NCI-H187 (cell line): ENCODE measurements at places on chromosomes 1 and 21.
A peak's percentile ranks its signal among the peaks of the same experiment; 100 is the strongest.

- DNase-seq = no peak
Observed at GRCh38 chr1:116693759-116694480, 26.4 kb upstream of the IGSF3 start.

DNA sequence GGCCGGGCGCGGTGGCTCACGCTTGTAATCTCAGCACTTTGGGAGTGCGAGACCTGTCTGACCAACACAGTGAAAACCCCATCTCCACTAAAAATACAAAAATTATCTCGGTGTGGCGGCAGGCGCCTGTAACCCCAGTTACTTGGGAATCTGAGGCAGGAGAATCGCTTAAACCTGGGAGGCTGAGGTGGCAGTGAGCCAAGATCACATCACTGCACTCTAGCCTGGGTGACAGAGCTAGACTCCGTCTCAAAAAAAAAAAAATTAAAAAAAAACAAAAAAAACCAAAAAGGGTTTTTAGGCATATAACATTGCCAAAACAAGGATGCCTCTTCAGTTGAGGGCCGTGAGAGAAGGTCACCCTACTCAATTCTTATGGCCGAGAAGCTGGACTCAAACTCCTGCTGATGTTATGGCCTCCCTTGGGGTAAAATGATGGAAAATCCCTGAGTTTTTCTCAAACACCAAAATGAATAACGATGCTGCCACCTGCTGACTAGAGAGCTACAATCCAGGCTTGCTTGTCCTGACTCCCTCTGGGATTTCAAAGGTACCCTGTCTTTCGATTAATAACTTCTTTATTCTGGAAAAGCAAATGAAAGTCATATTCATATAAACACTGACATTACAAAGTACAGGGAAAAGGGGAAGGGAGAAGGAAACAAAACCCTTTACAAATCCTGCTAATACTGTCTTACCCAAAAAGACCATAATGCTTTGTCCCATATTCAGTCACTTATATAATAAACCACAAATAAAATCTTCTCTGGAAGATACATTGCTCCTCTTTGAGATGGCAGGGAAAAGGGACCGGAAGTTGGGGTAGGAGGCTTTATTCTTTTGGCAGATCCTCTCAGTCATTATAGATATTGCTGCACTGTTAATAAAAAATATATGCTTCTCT lies 10.7 kb downstream of the RAB42 start:
- no peak for DNase-seq

DNA sequence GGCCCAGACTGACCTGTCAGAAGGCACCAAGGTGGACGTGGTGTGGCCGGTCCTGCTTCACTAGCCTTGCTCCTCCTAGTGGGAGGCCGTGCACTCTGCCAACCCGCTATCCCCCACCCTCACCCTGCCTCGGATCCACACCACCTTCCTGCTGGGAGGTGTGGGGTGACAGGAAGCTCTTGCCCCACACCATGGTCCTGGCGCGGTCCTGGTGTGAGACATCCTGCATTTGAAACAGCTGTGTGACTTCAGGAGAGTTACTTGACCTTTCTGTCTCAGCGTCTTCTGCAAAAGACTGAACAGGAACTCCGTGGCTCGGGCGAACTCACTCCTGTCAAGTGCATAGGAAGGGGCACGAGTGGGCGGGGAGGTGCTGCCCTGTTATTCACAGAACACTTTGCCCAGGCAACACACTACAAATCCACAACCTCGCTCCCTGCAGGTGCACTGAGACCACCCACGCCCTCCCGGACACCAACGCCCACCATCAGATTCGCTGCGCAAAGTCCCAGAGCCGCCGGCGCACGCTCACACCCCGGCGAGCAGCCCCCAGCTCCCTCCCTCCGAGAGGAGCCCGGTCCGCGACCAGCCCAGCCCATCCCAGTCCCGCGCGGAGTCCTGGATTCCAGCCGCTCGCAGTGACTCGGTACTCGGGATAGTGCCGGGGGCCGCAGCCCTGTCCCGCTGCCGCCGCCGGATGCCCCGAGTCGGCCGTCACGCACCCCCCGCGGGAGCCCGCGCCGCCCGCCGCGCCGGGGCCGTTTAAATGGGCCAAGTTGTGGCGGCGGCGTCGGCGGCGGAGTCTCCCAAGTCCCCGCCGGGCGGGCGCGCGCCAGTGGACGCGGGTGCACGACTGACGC lies at the start of gene SAMD11:
TSS of gene SAMD11 (plus strand) at position 793 of the 860 bp plus-strand sequence. CDS start 509 bp downstream, outside the sequence.
- DNase-seq = peak; percentile 77

DNA sequence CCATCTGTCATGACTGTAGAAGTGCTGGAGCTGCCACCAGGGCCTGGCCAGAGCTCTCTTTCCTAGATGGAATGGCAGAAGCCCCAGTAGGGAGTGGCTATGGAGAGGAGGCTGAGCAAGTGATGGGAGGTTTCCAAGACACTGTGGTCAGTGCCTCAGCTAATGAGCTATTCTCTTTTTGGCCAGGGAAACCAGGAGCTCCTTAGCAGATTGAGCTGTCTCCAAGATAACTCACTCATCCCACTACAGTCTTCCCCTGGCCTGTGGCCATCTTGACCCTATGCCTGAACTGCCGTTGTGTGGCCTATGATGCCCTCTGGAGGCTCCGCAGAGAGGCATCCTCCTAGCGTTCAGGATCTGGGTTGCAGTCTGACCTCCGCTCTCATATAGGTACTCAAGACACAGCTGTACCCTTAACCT lies 60.5 kb downstream of the ERI3 start:
- peak; percentile 78 for DNase-seq

- DNase-seq = no peak
Observed at GRCh38 chr1:76666499-76666898, 200.8 kb upstream of the ST6GALNAC5 start.

- DNase-seq = no peak
Observed at GRCh38 chr1:243924588-243925349, 74.7 kb upstream of the AKT3 start.

DNA sequence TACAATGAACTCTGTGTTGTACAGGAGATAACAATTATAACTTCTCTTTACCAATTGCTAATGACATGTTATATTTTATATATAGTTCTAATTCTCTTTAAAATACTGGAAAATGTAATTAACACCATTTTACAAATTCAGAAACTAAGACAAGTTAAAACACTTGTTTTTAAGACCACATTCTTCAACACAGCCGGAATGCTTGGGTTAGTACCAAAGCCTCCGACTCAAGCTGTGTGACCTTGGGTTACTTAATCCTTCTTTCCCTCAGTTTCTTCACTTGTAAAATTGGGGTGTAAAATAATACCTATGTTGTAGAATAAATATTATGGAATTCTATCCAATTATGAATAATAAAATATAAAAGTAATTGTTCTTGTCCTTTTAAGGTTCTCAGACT lies 378.7 kb downstream of the USH2A start:
- no peak for DNase-seq

DNA sequence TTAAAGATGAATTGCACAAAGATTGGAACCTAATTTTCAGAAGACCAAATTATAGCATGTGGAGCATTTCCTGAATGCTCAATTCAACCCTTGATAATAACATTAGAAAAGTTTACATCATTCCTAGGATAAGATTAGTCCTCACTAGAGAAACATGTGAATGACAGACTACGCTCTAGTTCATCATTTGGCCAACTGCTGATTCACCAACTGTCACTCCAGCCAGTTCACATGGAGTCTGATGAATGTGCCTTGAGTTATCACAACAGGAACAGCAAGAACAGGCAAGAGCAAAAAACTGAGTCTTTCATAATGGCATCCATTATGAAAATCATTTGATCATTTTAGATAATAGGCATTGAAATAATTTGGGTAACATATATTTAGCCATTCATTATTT lies 415.9 kb downstream of the PTPRC start:
- DNase-seq = no peak

DNA sequence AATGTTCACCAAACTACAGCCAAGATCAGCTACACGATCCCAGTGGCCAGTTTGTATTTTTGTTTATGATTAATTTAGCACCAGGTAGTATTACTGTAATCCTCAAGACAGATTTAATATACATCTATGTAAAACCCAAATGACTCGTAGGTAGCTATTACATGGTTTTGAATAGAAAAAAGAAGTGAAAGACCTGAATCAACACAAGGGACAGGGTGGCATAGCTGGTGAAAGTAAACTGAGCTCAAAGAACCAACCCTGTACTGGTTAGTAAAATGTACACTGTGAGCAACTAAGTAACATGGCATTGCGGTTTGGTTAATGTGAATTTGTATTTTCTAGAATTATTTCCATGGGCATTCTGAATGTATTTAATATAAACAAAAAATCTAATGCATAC lies 8.8 kb downstream of the GPATCH2 start:
- DNase-seq = no peak

GRCh38 chr1:105373681-105374080 lies 1624.0 kb downstream of the AMY1C start:
- DNase-seq = no peak

DNA sequence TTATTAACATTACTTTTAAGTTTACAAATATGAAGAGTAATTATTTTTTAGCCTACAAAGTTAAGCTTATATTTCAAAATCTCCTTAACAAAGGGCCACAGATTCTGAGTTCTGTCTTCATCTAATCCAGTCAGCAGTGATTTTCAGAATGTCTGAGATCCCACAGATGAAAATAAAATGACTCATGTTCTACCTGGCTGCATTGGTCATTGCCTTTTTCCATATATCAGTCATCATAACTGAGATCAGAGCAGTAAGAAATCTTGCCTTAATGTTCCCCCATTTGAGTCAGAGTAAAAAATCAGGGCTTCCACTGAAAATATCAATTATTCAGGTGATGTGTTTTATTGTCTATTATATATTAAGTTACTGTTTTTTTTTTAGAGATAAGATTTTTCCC lies 416.1 kb downstream of the MRPL39 start:
- no peak for DNase-seq

- DNase-seq = no peak
Observed at GRCh38 chr1:175338387-175339135, 146.0 kb upstream of the KIAA0040 start.

- no peak for DNase-seq
Observed at GRCh38 chr21:16071092-16071491, 341.3 kb downstream of the USP25 start.

- DNase-seq = no peak
Observed at GRCh38 chr1:199064971-199065370, 426.1 kb downstream of the PTPRC start.

GRCh38 chr1:185441605-185442004 lies 124.6 kb upstream of the IVNS1ABP start:
- no peak for DNase-seq

DNA sequence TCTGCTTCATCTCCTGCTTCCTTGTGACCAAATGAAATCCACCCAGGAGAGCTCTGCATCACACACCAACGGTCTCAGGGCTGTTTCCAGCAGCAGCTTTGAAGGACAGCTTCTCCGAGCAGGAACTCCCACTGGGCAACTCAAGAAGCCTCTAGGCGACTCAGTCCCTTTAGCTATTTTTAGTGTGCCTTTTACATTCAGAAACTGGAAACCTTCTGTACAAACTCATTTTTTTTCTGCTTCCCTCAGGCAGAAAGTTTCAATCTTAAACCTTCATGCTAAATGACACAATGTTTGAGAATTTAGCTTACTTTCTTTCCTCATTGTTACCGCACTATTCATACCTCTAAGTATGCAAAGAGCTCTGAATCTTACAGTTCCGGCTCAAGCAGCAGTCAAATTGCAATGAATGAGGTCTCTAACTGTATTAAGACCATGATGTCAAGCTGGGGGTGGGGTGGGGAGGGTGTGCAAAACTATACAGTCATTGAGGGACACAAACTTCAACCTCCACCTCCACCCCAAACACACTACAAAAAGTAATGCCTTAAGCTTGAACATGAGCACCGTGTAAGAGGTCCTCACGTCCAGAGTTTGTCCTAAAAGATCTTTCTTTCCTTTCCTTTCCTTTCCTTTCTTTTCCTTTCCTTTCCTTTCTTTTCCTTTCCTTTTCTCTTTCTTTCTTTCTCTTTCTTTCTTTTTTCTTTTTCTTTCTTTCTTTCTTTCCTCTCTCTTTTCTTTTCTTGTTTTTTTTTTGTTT lies 16.4 kb upstream of the TARBP1 start:
- DNase-seq = no peak

DNA sequence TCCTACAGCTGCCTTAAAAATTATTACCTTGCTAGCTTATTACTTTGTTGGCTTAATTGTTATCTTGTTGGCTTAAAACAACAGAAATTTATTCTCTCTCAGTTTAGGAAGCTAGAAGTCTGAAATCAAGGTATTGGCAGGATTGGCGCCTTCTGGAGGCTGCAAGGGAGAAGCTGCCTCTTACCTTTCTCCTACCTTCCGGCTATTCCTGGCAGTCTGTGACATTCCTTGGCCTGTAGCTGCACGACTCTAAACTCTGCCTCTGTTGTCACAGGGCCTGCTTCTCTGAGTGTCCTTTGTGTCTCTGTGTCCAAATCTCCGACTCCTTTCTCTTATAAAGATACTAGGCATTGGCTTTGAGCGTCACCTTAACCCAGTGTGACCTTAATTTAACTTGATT lies 579.9 kb upstream of the B3GALT2 start:
- DNase-seq = no peak

- DNase-seq = no peak
Observed at GRCh38 chr1:16981269-16981849, 939 bp upstream of the MFAP2 start.

DNA sequence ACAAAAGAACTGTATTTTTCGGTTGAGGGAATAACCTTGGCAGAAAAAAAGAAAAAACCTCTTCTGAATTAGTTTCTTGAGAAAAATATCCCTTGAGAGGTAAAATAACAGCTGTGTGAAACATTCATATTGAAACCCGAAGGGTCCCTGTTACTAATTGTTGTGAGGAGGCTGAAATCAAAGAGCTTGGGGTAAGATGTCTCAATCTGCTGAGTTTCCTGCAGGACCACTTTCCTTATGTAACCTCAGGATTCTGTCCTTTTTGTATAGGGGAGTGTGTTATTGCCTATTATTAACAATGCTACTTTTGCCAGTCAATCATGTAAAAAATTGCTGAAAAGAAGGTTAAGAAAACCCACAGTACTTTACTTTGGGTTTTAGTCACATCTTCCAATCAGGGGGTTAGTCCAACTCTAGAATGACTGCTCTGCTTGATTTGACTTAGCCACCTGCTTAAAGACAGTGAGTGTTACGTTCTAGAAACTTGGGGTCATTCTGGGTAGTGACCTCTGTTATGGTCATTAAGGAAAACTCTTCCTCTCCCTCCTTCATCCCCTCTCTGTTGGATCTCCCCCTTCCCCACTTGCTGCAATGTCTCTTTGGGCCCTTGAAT lies 138.8 kb downstream of the GIPC2 start:
- no peak for DNase-seq

DNA sequence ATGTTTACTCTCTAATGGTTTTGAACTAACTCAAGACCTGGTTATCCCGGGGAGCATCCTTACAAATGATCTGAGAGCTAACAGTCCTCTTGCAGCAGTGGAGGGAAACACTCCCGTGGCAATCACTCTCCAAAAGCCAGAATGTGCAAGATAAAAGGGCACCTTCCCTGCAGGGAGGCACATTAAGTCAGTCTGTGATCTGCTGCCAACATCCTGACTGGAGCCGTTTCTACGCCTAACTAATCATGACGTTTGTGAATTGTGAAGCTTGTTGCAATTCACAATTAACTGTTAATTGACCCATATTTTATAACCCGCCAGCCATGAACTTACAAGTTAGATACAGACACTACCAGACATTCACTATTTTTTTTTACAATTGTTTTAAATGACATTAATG lies 52.1 kb upstream of the LGALS8 start:
- no peak for DNase-seq
